H4 (cell line): ENCODE measurements at places on chromosomes 5 and 9. TPM values are rescaled to one million over a fixed set of nuclear protein-coding genes. Genes with fewer than 3 reads are reported as not detected.

F2RL2 gene
- total RNA-seq: 88.7 and 93.9 TPM in 2 replicates

DNA sequence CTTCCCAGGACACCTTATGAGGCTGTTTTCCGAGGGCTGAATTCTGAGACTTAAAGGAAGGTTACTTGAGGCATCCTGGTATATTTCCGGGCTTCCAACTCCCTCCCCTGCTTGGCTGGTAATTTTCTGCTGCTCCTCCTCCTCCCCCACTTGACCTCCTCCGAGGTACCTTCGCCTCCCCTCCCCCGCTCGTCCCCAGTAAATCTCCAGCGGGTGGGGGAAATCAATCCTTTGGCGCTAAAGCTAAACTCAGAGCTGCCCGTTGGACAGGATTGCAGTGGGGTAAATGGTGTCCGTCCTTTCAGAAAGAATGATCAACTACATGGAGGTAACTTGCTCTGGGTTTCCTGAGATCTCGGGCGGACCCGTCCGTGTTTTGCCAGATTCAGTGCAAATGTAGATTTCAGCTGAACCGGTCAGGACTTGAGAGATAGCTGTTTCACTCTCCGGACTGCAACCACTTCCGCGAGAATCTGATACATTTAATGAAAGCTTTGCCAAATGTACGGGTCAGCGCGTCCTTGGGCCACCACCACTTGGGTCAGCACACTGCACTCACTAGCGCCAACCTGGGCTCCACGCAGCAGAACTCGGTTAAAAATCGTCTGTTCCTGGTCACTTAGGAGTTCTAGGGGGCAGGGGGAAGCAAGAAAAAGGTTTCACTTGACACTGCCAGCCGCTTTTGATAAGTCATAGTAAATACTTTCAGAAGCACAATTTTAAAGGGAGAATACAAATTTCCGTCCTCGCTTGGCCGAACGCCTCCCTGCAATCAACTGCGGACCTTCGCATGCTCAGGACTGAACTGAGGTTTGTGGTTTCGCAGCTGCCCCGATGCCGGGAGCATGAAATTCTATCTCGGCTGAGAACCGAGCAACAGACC is 4.6 kb upstream of the ISL1 start:
- peak; percentile 82 for DNase-seq

- DNase-seq: peak; percentile 56
These were observed 126.0 kb downstream of the TMEM174 start for GRCh38 chr5:73298772-73299630.

DNA sequence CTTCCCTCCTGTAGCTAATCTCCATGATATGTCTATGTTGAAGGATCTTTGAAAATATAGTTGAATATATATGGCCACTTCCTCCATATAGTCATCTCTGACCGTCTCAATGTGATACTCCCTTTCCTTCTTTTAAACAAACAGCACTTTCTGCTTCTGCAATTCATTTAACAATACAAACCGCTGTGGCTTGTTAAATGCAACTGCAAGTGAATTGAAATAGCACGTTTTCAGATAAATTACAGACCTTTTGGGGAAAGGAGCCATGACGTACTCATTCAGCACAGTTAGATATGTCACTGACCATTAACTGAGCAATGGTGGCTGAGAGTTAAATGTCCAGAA is 82.5 kb downstream of the FBXO38 start:
- DNase-seq: no peak

DOCK2 gene
- total RNA-seq: 1.0 and 1.4 TPM in 2 replicates

SURF6 gene
- 7.4 and 8.9 TPM in 2 replicates for total RNA-seq

DNA sequence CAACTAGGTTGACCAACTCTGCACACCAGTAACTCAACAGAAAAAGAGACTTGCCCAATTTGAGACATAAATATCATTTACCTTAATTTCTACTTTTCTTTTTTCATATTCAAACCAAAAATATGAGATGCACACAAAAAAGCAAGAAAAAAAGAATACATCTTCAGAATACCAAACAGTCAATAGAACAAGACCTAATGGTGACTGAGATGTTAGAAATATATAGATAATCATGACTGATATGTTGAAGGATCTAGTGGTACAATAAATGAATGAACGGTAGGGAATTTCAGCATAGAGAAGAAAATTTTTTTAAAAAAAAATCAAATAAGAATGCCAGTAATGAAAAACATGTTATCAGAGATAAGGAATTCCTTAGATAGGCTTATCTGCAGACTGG is 29.1 kb upstream of the ATG10 start:
- DNase-seq: no peak

SLC45A2 gene
- not detected in 2 replicates for total RNA-seq

- peak; percentile 57 for DNase-seq
These were observed 13.3 kb downstream of the ZNF474 start for GRCh38 chr5:122142480-122143164.

KIF12 gene
- not detected in 2 replicates for total RNA-seq
